ENCODE measurements at places on chromosomes 12 and 14.

DNA sequence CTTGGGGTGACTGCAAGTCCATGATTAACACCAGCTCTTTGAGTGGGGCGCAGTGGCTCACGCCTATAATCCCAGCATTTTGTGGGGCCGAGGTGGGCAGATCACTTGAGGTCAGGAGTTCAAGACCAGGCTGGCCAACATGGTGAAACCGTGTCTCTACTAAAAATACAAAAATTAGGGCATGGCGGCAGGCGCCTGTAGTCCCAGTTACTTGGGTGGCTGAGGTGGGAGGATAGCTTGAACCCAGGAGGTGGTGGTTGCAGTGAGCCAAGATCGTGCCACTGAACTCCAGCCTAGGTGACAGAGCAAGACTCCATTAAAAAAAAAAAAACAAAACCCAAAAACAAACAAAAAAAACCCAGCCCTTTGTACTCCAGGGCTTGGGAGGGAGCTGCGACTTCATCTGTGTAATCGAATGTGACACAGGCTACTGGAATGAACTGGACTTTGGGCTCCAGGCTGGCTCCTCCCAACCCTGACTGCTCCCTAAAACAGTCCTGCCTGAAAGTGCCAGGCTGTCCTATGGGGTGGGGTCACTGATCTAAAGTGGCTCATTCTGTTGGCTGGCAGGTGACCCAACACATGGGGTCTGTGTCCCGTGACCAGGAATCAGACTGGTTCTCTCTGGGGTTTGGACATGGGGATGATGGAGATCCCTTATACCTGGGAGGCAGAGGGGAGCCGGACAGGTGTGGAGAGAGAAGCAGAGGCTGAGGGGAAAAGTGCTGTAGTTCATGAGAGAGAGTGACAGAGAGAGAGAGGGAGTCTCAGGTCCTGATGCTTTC is 9.3 kb upstream of the C12orf43 start:
- no peak for DNase-seq

DNA sequence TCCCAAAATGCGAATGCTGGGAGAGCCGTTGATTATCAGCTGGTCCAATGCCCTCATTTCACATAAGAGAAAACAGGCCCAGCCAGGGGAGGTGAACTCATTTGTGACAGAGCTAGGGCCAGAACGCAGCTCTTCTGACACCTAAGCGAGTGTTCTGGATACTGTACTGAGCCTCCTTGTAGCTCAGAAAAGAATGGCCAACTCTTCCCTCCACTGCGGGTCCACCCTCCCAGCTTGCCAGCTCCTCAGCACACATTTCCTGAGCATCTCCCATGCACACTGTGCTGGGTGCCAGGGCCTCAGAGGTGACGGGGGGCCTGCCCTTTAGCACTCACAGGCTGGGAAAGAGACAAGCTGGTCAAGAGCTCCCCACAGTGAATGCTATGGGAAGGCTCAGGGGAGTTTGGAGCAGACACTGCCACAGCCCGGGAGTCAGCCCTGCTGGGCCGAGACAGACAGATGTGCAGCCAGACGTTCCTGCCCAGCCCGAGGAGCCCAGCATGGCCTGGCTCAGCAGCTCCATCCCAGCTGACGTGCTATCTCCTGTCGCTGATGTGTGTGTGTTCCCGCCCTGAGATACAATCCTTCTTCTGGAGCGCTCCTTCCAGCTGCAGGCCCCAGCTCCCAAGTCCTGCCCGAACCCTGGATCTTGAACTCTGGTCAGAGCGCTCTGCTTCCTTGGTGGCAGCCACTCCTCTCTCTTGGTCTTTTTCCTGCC is 3.5 kb downstream of the CMTM5 start:
- DNase-seq, result no peak

DNA sequence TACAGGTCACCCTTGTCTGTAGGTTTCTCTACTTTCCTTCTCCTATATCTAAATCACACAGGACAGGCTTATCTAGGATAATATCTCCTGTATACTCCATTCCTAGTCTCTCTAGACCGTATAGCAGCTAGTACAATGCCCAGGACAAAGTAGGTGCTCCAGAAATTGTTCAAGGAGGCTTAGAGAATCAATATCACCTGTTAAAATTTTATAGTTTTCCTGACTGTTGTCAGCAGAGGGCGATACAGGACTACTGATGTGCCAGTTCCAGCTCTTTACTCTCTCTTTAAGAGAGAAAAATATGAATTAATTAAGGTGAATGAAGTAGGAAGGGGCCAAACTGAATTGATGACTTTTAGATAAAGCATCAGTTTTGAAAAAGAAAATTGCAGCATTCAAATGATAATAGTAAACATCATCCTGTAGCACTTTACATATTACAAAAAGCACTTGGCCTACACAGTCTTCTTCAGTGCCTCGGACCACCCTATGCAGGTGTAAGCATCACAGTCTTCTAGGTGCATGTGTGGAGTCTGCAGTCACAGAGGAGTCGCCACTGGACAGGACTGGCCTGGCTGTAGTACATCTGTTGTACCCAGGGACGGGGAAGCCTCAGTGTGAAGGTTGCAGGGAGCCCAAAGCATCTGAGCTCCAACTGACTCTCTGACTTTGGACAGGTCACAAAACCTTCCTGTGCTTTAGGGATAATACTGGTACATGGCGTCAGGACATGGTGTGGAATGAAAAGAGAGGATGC is 61.9 kb upstream of the MAX start:
- DNase-seq, result no peak

DNA sequence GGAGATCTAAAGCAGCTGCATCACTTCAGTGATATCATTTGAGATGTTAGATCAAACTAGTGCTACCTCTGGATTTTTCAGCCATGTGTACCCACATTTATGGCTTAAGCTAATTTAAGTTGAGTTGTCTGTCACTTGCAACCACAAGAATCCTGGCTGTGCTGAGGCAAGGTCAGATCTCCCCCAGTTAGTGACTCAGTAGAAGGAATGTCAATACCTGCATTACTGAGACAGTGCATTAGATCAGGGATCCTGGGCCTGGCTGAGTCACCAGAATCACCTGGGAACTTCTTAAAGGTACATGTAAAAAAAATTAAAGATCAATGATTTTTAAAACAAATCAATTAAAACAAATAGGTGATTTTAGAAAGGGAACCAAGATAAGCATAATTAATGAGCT is 84.6 kb upstream of the GRIN2B start:
- DNase-seq, result no peak

DNA sequence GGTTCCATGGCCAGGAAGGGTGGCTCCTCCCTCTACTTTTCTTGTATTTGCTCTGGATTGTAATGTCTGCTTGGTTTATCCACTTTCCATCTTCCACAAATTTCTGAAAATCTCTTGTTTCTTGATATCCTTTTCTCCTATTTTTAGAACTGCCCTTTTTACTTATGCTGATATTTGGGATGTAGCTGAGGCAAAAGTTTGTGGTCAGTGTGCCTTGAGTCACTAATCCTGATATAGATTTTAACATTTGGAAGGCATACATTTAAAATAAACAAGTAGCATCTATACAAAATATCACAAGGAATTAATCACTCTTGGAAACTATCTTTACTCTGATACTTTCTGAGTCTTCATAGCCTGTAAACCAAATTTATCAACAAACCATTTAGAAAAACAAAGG is 11.0 kb downstream of the GRIP1 start:
- no peak for DNase-seq

- no peak for DNase-seq
These were observed 22.3 kb downstream of the SEL1L start for GRCh38 chr14:81511111-81511904.

- DNase-seq, result peak; percentile 13
These were observed 3.6 kb upstream of the VRK1 start for GRCh38 chr14:96793547-96793946.

- no peak for DNase-seq
These were observed 8.0 kb upstream of the SLC17A8 start for GRCh38 chr12:100348657-100349454.

- DNase-seq, result no peak
These were observed 9.1 kb downstream of the EID3 start for GRCh38 chr12:104312654-104313053.

GRCh38 chr14:77325746-77326094 is 4.9 kb downstream of the GSTZ1 start:
- no peak for DNase-seq

DNA sequence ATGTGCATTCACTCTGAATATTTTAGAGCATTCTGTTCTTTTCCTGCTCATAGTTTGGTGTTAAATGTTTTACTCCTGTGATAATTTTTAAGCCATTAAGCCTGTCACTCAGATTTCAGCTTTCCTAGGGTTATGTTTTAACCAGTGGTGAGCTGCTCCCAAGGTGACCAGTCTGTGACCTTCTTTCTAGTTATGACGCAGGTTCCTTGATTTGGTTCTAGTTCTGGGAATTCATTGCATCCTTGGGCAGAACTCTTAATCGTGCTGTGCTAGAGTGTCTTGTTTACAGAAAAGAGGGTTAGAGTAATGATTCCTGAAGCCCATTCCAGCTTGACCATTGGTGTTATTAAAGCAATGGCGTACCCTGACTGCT is 2.2 kb downstream of the GABARAPL1 start:
- no peak for DNase-seq

GRCh38 chr12:79073506-79073905 is 208.9 kb downstream of the SYT1 start:
- DNase-seq, result no peak
